ENCODE measurements at places on chromosomes 11 and 22. TPM values are rescaled to one million over a fixed set of nuclear protein-coding genes. Genes with fewer than 3 reads are reported as not detected.

GRCh38 chr11:80432057-80432456, 991.2 kb upstream of the TENM4 start:
- DNase-seq, result no peak

DNA sequence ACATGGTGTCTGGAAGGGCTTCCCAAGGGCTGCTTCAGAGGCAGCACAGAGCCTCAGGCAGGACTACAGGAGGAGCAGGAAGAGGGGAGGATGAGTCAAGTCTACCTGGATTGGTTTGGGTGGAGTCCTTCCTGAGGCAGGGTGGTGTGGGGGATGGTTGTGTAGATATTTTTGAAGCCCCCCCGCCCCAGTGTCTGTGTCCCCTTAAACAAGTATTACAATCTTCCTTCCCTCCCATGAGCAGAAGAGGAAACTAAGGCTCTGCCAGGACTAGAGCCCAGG, 34.7 kb upstream of the FCHSD2 start:
- no peak for DNase-seq

DNA sequence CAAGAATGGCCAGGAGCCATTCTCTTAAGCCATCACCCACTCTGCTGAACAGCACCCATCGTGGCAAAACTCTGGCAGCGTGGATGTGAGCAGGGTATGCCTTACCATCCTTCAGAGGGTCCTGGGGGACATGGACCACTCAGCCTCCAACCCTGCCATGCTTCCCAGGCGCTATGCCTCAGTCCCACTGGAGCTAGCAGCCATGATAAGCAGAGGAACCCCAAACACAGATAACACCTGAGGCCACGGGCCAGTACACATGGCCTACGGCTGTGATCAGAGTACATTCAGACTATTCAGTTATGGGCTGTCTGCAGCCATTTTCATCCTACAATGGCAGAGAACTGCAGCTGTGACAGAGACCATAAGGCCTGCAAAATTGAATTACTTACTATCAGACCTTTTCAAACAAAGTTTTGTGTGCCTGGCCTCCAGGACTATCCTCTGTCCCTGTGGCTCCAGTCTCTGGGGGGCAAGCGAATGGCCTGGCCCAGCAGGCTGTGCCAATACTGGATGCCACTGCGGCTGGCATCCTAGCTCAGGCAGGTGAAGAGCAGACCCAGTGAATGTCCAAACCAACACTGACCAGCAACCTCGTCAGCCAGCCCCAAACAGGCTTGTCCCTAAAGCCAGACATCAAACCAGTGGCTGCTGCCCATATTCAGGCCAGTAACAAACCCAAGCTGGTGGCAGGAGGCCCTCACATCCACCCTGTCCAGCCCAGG, 6.9 kb downstream of the ARVCF start:
- DNase-seq, result no peak

GRCh38 chr11:134512061-134512460, 100.0 kb upstream of the B3GAT1 start:
- DNase-seq, result no peak

DNA sequence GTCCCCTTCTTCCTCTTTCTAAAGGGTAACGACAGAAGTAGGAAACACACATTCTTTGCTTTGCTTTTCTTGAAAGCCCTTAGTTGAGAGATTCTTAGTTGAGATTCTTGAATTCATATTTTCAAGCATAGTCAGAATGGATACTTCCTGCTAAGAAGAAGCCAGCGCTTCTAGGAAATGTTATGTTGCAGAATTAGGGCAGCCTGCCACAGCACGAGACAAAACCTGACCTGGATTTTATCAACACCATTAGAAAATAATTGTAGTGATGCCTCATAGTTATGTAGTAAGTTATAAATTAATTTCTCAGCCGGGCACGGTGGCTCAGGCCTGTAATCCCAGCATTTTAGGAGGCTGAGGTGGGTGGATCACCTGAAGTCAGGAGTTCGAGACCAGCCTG, 37.9 kb upstream of the NUP160 start:
- DNase-seq, result no peak

OR8D1 gene
- not detected for total RNA-seq

OR8G5 gene
- total RNA-seq, result not detected

MYBPC3 gene
- total RNA-seq, result 1,860 TPM

CCDC88B gene
- total RNA-seq, result 6.3 TPM
